ENCODE measurements at places on chromosomes 4 and X. TPM values are rescaled to one million over a fixed set of nuclear protein-coding genes. Genes with fewer than 3 reads are reported as not detected.
A peak's percentile ranks its signal among the peaks of the same experiment; 100 is the strongest.

SEPTIN6 gene
- total RNA-seq, result 59.0 TPM

DNA sequence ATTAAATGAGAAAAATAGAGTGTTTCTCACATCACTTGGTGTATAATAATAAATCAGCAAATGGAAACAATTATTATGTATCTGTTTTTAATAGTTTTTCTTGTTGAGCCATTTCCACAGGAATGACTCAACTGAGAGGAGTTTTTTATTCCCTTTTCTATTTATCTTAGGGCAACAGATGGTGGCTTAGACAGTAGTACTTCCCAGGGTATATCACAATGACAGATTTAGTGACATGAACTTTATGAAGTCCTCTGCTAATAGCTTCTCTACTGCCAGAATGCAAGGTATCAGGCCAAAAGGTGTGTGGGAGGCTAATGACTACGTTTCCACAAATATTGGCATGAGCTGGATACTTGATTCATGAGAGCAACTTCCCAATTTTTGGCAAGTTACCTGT lies 126.7 kb downstream of the HTR2C start:
- no peaks in the 10 kb centered on the region for H3K36me3 ChIP-seq
- DNase-seq, result no peak
- no peak overlapping the region for H3K4me3 ChIP-seq
- no peaks in the 10 kb centered on the region for H3K27me3 ChIP-seq
- no peak overlapping the region for H3K27ac ChIP-seq

CPEB2 gene
- 35.7 TPM for total RNA-seq

- H3K27ac ChIP-seq, result no peak overlapping the region
- no peak overlapping the region for H3K4me3 ChIP-seq
These were observed 60.3 kb downstream of the ADRA2C start for GRCh38 chr4:3826247-3827172.

DUSP21 gene
- not detected for total RNA-seq

DNA sequence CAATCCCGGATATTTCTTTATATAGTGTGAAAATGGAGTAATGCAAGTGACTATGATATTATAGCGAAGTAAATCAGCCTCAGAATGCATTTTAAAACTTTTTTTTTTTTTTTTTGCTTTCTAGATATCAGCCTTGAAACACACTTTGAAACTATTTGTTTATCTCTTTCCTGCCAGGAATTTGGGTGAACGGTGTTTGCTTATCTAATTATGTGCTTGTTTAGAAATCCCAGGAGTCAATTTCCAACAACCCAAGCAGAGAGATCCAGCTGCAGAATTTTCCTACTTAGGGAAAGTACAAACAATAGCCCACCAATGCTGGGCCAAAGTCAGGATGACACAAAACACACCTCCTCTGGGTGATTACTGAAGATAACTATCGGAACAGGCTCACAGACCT lies 958.8 kb downstream of the PCDH18 start:
- H3K36me3 ChIP-seq, result no peaks in the 10 kb centered on the region
- H3K4me1 ChIP-seq, result no peaks in the 10 kb centered on the region
- no peak overlapping the region for H3K27ac ChIP-seq
- no peaks in the 10 kb centered on the region for H3K27me3 ChIP-seq

RAB9B gene
- 13.6 TPM for total RNA-seq

TLR7 gene
- 0.58 TPM for total RNA-seq

CCKAR gene
- total RNA-seq, result 1.3 TPM

ARHGAP36 gene
- total RNA-seq, result not detected

GRCh38 chr4:41718907-41719306 lies 29.6 kb downstream of the PHOX2B start:
- no peaks in the 10 kb centered on the region for H3K4me1 ChIP-seq
- no peaks in the 10 kb centered on the region for H3K36me3 ChIP-seq
- H3K4me3 ChIP-seq, result no peak overlapping the region
- peaks cover 10% of the 10 kb centered on the region for H3K27me3 ChIP-seq

DNA sequence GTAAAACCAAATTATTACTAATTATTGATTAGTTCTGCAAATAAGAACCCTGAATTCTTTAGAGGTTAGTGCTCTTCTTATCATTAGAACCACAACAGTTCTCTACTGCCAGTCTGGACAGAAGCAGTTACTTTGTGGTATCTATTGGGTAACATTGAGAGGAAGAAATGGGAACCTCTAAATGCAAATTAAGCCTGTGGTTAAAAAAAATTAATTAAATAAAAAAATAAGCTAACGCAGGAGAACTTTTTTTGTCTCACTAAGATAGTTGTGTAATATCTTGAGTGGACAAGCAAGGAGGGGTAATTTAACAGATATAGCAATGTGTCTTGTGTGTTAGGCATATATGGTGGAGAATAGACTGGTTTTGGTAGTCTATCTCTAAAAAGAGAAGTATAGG lies 32.9 kb upstream of the TET2 start:
- no peak for DNase-seq
- no peaks in the 10 kb centered on the region for H3K27me3 ChIP-seq
- no peaks in the 10 kb centered on the region for H3K4me1 ChIP-seq
- H3K4me3 ChIP-seq, result no peak overlapping the region
- H3K36me3 ChIP-seq, result no peaks in the 10 kb centered on the region

RNF175 gene
- total RNA-seq, result not detected

DNA sequence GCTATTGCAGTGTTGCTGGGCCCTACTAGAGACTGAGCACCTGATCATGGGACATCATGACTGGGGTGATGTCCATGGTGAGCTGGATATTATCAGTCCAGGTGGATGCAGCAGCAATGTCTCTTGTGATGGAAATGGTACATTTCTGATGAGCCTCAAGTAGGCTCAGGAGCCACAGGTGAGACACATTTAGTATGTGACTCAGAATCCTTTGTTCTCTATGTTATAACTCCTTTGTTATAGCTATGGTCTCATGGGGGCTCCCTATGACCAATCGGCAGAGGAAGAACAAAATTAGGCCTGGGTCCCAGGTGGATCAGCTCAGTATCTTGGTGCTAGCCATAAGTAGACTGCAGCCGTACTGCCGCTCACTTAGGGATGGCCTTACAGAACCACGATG lies 107.9 kb upstream of the FAT1 start:
- DNase-seq, result no peak
- H3K4me3 ChIP-seq, result no peak overlapping the region
- no peaks in the 10 kb centered on the region for H3K36me3 ChIP-seq
- no peaks in the 10 kb centered on the region for H3K27me3 ChIP-seq
- H3K4me1 ChIP-seq, result no peaks in the 10 kb centered on the region

GRCh38 chr4:30720021-30720660 lies at the start of gene PCDH7:
Gene PCDH7 (plus strand): TSS chr4:30720369. CDS start chr4:30721423, 1,054 bp downstream.
- no peak for DNase-seq
- peak within 1 kb of the TSS; percentile 78 for H3K4me3 ChIP-seq
- no peaks in the 10 kb centered on the region for H3K36me3 ChIP-seq
- no peaks in the 10 kb centered on the region for H3K27me3 ChIP-seq
- peaks cover 41% of the 10 kb centered on the region for H3K4me1 ChIP-seq
- peak within 1 kb of the TSS; percentile 91 for H3K27ac ChIP-seq

DNA sequence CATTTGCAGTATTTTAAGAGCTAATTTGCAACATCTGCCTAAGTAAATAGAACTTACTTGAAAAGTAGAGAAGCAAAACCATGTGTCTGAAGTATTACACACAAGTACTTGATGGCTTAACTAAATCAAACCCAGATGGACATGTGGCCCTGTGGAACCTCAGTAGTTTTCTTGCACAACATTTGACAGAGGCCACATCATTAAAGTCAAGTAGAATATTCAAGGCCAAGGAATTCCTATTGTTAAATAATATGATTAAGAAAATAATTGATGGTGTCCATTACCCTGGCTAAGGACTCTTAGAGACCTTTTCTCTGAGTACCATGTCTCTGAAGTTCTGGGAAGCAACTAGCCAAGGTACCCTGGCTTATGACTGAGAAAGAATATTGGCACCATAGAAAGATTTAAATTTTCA lies 135.4 kb upstream of the OTUD4 start:
- DNase-seq, result no peak
- no peaks in the 10 kb centered on the region for H3K4me1 ChIP-seq
- no peak overlapping the region for H3K4me3 ChIP-seq

- H3K4me3 ChIP-seq, result no peak overlapping the region
- no peak overlapping the region for H3K27ac ChIP-seq
- no peaks in the 10 kb centered on the region for H3K27me3 ChIP-seq
- no peaks in the 10 kb centered on the region for H3K36me3 ChIP-seq
These were observed 112.6 kb upstream of the PPARGC1A start for GRCh38 chr4:24002330-24002966.

- no peaks in the 10 kb centered on the region for H3K27me3 ChIP-seq
- no peaks in the 10 kb centered on the region for H3K36me3 ChIP-seq
- H3K4me1 ChIP-seq, result peaks cover 3% of the 10 kb centered on the region
- DNase-seq, result no peak
These were observed 650.8 kb upstream of the DIPK2B start for GRCh38 chrX:45851434-45851991.

Data from esophagus muscularis mucosa (tissue), 4 donors.